Hematopoietic multipotent progenitor cell treated with erythropoietin and hydrocortisone succinate and interleukin-3 and kit ligand, for 17 days (in vitro differentiated cells): ENCODE measurements at places on chromosomes 12 and 14.

- no peak for DNase-seq
Measured at GRCh38 chr12:4589941-4590340, 27.9 kb downstream of the DYRK4 start.

DNA sequence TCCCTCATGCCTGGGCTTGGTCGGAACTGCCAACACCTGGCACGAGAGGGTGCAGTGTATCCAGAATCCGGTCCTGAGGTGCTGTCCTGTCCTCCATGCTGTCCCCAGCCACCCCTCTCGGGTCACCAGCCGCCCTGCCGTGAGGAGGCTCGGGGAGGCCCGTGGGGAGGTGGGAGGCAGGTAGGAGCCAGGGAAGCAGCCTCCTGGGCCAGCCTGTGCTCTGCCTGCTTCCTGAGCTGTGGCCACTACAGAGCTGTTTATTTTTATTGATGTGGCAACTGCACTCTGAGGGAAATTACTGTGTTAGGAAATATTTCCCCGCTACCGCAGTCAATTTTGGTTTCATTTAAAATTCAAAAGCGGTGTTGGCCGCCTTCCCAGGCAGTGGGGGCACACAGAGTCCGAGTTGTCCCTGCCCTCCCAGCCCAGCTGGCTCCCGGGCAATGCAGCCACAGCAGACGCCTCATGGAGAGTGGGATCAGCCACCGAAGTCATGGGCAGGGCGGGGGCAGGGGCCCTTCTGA, 18.3 kb downstream of the NOC4L start:
- DNase-seq = no peak

GRCh38 chr12:5395443-5396271, 36.3 kb upstream of the NTF3 start:
- no peak for DNase-seq

GRCh38 chr14:36857842-36858445, 196.3 kb downstream of the PAX9 start:
- DNase-seq = no peak
